ENCODE measurements at places on chromosomes 6 and 20.

DNA sequence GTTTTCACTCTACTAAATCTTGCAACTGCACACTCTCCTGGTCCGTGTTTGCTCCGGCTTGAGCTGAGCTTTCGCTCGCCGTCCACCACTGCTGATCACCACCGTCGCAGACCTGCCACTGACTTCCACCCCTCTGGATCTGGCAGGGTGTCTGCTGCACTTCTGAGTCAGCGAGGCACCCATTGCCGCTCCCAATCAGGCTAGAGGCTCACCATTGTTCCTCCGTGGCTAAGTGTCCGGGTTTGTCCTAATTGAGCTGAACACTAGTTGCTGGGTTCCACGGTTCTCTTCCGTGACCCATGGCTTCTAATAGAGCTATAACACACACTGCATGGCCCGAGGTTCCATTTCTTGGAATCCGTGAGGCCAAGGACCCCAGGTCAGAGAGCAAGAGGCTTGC is 98.6 kb upstream of the GPR6 start:
- DNase-seq: no peak

- DNase-seq: peak; percentile 53
These were observed 47.8 kb downstream of the ARHGAP40 start for GRCh38 chr20:38649275-38649891.

GRCh38 chr6:39079197-39080125 is 30.9 kb downstream of the GLP1R start:
- no peak for DNase-seq

- peak; percentile 29 for DNase-seq
These were observed 320.0 kb upstream of the FLRT3 start for GRCh38 chr20:14657266-14658005.

- DNase-seq: no peak
These were observed 63.2 kb downstream of the TRIM27 start for GRCh38 chr6:28860581-28860980.

- DNase-seq: no peak
These were observed 4.9 kb upstream of the DAAM2 start for GRCh38 chr6:39787322-39787721.

DNA sequence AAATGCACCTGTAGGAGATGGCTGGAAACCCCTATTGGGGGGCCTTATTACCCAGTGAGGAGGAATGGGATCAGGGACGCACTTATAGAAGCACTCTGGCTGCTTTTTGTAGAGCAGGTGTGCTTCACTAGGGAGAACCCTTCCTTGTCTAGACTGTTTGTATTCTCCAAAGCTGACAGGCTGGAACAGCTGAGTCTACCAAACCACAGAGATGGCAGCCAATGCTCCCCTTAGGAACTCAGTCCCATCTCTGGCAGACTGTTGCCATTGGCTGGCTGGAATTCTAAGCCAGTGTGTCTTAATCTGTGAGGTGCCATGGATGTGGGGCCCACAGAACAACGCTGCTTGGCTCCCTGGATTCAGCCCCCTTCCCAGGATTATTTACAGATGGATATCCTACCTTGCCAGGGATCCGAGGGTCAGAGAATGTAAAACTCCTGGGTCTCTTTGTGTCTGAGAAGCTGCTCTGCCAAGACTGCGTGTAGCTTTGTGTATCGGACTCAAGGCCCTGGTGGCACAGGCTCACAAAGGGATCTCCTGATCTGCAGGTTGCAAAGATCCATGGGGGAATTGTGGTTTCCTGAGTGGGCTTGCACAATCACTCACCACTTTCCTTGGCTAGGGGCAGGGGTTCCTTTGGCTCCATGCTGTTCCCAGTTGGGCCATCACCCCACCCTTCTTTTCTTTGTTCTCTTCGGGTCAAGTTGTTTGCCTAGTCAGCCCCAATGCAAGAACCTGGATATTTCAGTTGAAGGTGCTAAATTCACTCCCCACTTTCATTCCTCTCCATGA is 26.1 kb downstream of the C6orf52 start:
- DNase-seq: no peak

DNA sequence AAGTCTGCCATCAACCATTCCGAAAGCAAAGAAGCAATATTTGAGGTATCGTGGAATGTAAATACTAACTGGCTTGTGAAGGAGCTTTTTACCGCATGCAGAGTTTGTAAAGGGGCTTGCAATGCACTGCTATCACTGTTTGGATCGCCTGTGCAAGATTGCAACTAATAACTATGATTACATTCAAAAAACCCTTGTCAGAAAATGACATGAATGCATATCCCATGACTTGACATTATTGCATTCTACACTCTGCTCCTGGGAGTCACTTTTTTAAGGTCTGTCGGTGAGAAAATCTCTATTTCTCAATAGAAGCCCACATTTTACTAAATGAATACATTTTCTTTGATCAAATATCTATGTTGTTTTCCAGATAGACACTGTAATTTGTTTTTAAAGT is 335.4 kb upstream of the SPTLC3 start:
- DNase-seq: no peak

DNA sequence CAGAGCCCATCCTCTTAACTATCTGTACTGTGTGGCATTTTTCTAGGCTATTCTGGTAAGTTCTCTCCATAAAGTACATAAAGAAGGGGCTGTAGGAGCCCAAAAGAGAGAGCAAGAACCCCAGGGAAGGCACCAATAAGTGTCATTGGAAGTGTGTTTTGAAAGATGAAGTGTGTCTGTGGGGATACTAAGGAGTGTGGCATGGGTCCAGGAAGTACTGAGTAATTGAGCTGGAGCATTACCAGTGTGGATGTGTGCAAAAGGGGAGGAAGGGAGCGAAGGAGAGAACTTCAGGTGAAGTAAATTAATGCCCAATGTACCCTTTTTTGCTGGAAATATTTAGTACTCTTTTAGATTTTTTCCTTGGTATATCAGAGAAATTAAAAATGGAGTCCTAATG is 63.9 kb downstream of the KCNS1 start:
- DNase-seq: no peak

DNA sequence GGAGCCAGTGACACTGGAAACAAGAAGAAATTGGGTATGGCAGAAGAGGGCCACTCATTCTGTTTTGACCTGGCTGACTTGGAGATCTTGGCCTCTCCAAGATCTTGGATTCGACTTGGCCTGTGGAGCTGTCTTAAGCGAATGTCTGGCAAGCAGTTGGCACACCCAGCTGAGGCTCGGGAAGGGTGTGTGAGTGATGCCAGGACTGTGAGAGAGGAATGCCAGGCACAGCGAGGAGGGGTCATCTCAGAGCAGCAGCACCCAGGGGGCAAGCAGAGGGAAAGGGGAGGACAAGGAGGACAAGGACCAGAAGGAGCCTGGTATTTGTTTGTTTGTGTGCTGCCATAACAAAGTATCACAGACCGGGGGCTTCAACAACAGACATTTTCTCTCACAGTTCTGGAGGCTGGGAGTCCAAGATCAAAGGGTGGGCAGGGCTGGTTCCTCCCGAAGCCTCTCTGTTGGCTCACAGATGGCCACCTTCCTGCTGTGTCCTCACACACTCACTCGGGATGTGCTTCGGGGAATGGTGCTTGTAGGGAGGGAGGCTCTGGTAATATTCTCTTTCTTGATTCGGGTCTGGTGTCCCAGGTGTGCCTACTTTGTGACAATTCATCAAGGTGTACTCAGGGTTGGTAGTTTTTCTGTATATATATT is 33.0 kb downstream of the RPP40 start:
- no peak for DNase-seq

Measured in NCI-H2171 treated with DMSO at 0.1 percent for 48 hours (cell line).